ENCODE measurements at places on chromosomes 4 and X.

GRCh38 chr4:107699466-107700206, 20.4 kb downstream of the PAPSS1 start:
- no peak for DNase-seq

GRCh38 chr4:114780205-114780604, 181.6 kb downstream of the UGT8 start:
- DNase-seq = peak; percentile 49

DNA sequence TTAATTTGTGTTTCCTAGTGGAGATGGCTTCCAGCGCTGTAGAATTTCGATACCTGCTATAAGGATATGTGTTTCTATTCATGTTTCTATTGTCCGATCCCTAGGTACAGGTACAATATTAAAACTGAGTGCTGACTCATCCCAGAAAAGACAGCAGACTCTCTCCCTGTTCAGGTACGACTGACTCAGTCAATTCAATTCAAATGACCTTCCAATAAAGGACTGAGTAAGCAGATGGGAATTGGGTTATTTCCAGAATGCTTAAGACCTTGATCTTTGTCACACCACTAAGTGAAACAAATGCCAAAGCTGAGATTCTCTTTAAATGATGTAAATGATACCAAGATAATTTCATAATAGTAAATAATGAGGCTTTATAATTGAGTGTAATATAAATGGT, 1596.9 kb downstream of the RPA4 start:
- no peak for DNase-seq

DNA sequence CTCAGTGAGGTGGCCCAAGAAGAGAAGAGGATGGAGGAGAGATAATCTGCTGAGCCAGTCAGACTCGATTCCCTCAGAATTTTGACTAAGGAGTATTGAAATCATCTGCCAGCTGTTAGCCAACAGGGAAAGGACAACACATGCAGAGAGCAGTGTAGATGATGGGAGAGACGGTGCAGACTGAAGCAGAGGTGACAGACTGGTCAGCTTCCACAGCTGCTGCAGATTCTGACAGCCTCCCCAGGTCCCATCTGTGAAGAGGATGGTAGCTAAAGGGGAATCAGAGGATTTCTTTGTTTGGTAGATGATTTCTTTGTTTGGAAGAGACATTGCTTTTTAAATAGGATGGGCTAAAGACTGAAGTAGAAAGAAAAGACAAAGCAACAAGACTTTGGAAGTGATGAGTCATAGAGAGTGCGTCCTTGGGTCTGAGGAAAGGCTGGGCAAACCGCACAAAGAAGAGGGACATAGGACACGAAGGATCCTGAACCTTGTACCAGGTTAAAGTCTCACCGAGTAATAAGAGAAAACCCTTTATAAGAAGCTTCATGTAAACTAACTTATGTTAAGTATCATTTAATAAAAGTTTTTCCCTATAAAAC, 27.6 kb downstream of the INTU start:
- no peak for DNase-seq

- peak; percentile 65 for DNase-seq
Observed at GRCh38 chrX:149470955-149471354, 34.2 kb downstream of the IDS start.

DNA sequence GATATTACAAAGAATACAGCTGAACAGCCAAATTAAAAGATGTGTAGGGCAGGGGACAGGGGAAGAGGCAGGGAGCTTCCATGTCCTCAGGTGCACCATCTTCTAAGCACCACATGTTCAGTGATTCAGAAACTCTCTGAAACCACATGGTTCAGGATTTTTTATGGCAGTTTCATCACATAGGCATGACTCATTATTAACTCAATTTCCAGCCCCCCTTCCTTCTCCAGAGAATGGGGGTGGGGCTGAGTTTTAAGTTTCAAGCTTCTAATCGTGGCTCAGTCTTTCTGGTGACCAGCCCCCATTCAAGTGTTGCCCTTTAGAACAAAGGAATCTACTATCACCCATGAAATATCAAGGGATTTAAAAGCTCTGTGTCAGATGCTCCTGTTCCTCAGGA, 317.8 kb upstream of the GALNT7 start:
- peak; percentile 82 for DNase-seq

All from fibroblast of skin of back (primary cell).